ENCODE measurements at places on chromosomes 5 and 9.

GRCh38 chr9:109759589-109759988 lies 20.4 kb upstream of the PALM2AKAP2 start:
- no peak for DNase-seq

GRCh38 chr9:129256959-129257713 lies 79.1 kb upstream of the IER5L start:
- DNase-seq: no peak

GRCh38 chr9:104104360-104104759 lies 10.3 kb downstream of the SMC2 start:
- no peak for DNase-seq

DNA sequence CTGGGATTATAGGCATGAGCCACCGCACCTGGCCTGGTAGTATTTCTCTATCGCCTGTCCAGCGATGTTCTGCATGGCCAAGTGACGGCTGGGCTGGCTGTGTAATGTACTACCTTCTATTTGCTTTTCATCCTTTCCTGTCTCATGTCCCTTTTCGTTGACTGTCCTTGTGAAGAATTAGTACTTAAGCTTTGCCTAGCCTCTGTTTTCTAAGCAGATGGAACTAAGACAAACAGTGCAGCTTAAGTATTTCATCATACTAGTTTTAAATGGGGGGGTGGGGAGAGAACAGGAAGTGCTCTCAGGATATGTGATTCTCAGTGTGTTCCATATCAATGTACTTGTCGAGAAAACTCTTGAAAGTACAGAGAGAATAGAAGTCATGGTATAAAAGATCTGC lies 31.7 kb upstream of the CCL21 start:
- DNase-seq: no peak

GRCh38 chr9:126459965-126460843 lies 133.6 kb downstream of the MVB12B start:
- no peak for DNase-seq

DNA sequence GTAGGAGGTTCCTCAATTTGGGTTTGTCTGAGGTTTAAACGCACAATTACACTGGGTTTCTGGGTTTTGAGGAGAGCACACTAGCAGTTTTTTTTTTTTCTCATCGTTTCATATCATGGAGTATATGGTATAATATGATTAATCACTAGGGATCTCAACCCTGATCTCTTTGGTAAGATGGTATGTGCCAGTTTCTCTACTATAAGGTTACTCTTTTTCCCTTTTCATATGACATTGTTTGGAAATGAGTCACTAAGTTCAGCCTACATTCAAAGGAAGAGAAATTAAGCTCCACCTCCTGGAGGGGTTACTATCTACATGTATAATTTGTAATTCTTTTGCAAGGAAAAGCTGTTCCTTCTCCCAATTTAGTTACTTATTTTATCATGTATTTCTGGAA lies 35.2 kb downstream of the MTRR start:
- DNase-seq: no peak

- DNase-seq: no peak
Measured at GRCh38 chr5:168672016-168672415, 92.8 kb upstream of the PANK3 start.

- DNase-seq: no peak
Measured at GRCh38 chr5:52759331-52759730, 28.4 kb upstream of the ITGA1 start.

- DNase-seq: no peak
Measured at GRCh38 chr9:119677811-119678505, 308.7 kb upstream of the BRINP1 start.

DNA sequence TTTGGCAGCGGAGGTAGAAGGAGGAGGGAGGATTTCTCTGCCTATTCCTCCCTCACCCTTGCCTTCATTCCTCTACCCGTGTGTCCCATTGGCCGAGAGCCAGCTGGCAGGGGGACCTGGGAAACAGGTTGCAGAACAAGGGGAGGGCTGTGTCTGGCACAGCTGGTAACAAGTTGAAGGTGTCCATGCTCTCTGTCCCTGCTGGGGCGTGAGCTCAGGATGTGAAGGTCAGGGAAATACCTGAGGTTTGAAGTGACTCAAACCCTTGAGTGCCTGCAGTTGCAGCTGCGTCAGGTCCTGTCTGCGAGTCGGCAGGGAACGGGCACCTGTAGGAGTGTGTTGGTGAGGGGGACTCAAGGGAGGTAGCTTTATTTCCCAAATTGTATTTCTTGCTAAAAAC lies 16.2 kb downstream of the MIGA2 start:
- DNase-seq: no peak

DNA sequence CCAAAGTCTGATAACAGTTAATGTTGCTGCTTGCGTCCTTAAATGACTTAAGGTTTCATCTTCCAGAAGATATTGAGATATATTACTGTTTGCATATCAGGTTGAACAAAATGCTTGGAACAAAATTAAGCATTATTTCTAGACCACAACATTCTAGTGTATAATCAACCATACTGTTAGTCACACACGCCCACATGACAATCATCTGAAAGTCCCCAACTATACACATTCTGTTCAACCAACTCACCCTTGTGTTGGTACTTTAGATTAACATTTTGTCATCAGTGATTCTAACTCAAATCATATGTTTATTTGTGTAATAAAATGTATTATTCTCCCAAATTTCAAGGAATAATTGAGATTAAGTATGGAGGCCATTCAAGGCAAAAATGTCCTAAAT lies 47.3 kb downstream of the LURAP1L start:
- no peak for DNase-seq

DNA sequence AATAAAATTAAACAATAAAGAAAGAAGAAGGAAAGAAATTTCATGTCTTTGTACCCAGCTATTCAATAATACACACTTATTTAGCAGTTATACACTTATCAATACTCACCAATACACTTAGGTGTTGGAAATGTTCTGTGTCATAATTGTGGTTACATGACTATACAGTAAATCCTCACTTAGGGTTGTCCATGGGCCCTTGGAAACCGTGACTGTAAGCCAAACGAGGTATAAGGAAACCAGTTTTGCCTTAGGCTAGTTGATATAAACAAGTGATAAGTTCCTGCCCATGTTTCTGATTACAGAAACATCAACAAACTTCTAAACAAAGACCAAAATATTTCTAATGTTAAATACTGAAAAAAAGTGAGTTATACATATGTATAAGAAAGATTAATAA lies 10.0 kb upstream of the SLCO4C1 start:
- DNase-seq: no peak

GRCh38 chr5:154451957-154452356 lies 6.2 kb downstream of the SAP30L start:
- DNase-seq: no peak

DNA sequence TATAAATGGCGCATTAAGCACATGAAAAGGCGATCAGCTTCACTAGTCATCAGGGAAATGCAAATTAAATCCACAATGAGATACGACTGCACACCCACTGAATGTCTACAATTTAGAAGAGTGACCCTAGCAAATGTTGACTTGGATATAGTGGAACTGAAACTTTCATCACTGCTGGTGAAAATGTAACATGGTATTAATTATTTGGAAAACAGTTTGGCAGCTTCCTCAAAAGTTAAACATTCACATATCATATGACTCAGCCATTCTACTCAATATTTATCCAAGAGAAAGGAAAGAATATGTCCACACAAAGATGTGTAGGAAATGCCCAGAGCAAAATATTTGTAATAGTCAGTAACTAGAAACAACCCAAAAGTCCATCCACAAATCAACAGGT lies 146.5 kb downstream of the LPAR1 start:
- no peak for DNase-seq

- DNase-seq: no peak
Measured at GRCh38 chr9:93458712-93459111, 5.3 kb upstream of the FAM120AOS start.

DNA sequence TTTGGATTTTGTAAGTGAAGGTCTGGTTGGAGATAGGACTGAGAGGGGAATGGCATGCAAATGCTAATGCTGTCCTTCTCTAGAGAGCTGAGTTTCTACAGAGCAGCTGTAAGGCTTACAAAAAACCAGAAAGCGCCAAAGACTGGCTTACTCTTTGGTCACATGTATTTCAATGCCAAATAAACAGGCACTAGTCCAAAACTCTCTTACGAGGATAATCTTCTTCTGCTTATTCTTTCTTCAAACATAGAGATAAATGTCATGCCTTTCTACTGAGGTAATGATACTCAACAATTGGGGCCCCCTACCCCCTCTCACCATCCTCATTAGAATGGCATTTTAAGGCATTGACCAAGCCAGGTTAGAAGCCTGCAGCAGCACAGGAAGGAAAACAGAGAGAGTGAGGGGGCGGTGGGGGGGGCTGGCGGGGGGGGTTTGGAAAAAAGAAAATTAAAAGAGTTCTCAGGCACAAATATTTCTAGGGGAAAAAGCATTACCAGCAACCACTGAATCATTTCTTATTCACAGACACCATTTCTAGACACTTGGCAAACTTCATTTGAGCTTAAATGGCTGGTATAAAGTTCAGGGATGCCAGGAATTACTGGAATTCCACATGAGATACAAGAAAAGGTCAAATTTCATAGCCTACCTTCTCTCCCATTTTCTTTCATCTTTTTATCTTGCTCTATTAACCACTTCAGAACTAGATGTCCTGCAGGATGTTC lies 34.0 kb downstream of the PUM3 start:
- no peak for DNase-seq

DNA sequence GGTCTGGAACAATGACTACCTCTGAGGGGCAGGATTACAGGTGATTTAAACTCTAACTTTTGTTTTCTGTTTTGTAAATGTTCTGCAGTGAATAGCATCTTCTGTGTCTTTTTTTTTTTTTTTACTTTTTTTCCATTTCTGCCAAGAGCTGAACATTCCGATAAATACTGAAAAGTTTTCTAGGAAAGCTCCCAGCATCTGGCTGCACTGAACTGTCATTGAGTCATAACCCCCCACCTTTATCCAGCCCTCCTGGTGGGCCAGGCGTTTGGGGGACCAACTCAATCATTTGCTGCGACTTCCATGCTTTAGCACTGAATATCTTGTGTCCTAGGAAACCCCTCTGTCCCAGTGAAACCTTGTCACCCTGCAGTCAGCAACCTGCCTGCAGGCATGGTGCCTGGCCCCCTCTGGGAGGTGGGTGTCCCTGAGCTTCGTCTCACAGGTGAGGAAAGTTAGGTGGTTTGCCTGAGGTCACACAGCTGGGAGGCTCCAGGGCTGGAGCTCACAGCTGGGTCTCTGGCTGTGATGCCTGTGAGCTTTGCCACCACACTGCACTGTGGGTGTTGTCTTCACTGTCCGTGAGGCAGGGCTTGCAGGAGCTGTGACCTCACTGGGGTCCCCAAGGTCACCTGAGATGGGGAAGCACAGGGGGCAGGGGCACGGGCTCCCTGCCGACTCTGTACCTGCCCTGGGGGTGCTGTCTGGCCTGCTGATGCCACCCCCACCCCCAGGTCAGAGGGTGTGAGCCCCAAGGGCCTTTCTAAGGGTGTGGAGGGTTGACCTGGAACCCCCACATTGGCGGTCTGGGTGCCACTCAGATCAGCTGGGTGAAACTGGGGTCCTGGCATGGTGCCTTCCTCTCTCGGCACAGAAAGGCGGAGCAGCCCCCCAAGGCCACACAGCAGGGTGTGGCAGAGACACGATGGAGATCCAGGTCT lies 14.1 kb downstream of the PLPP7 start:
- no peak for DNase-seq

DNA sequence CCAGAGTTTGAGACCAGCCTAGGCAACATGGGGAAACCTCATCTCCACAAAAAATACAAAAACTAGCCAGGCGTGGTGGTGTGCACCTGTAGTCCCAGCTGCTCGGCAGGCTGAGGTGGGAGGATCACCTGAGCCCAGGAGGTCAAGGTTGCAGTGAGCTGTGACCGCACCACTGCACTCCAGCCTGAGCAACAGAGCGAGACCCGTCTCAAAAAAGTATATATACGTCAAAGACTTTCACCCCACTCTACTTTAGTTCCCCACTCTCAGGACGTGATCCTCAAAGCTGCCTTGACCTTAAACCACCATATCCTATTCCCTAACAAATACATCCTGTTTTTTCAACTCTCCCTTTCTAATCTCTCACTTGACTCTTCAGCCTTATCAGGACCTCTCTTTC lies 41.0 kb downstream of the PCDHGC5 start:
- no peak for DNase-seq

- DNase-seq: no peak
Measured at GRCh38 chr9:90325913-90326653, 316.5 kb downstream of the DIRAS2 start.

DNA sequence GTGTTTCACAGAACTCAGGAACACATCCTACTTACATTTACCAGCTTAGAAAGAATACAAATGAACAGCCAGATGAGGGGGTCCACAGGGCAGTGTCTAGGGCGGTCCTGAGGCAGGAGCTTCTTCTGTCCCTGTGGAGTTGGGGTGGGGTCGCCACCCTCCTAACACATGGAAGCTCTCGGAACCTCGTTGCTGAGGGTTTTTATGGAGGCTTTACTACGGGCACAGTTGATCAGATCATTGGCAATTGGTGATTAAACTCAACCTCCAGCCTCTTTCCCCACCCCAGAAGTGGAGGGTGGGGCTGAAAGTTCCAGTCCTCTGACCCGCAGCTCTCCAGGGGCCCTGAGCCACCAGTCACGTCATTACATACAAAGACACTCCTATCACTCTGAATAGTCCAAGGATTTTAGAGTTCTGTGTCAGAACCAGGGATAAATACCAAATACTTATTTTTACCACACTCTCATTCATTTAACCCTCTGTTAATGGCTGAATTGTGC lies 156.9 kb downstream of the COL23A1 start:
- DNase-seq: no peak

- no peak for DNase-seq
Measured at GRCh38 chr5:95901676-95902627, 59.7 kb downstream of the ELL2 start.

- DNase-seq: no peak
Measured at GRCh38 chr9:89746385-89747116, 141.7 kb downstream of the GADD45G start.

DNA sequence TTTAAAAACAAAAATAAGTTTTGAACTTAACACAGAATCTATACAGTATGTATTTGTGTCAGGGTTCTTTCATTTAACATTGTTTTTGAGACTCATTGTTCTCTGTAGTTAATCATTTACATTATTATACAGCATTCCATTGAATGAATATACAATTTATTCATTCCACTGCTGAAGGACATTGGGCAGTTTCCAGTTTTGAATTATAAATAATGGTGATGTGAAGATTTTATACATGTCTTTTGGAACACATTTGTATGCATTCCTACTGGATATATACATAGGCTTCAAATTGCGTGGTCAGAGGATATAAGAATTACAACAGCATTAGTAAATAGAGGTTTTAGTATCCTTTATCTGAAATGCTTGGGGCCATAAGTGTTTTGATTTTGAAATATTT lies 72.0 kb downstream of the CEP120 start:
- no peak for DNase-seq

DNA sequence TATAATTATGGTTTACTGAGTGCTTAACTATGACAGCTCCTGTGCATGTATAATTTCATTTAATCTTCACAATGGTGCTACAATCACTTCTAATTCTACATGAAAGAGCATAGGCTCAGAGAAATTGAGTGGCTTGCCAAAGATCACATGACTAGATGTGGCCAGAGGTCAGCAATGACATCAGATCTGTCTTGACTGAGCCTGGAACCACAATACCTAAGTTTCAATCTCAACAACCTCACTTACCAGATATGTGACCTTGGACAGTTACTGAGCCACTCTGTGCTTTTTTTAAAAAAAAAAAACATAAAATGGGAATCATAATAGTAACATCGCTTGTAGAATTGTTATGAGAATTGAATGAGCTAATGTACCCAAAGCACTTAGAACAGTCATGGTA lies 130.7 kb downstream of the TRIM32 start:
- no peak for DNase-seq

GRCh38 chr5:144089401-144090021 lies 80.9 kb downstream of the YIPF5 start:
- DNase-seq: no peak

GRCh38 chr9:130124085-130124860 lies 47.9 kb upstream of the NCS1 start:
- no peak for DNase-seq
